Stimulated activated CD4-positive, alpha-beta T cell treated with anti-CD3 and anti-CD28 coated beads, Interleukin-15, amount 100 ng/mL, for 1 hour (primary cell): ENCODE measurements at places on chromosomes 11 and 22.

DNA sequence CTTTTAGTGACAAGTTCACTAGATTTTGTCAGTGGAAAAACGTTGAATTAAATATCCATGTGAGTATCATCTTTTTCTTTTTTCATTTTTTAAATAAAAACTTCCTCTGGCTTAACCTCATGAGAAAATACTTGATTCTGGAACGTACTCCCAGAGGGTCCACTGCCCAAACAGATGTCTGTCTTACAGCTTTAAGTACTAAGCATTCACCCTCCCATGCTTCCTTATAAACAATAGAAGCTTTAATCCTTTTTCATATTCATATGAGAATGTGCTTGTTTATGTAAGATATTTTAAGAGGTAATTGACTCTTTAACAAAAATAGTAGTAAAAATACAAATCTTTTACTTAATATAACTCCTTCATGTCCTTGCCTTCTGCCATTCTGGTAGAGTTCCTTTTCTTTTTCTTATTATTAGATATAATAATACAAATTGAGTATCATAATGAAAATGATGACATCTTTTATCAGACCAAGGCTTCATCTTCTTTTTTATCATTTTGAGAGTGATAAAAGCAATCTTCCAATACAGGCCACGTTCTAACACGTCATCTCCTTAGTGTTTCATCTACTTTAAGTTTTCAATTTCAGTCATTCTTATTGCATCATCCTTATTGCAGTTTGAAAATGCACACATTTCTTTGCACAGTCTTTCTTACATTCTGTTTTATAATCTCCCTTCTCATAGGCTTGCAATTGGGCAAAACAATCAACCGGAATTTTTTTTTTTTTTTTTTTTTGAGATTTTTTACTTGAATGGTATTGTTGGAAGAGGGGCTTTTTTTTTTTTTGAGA is 69.5 kb upstream of the MYO18B start:
- no peak for DNase-seq

GRCh38 chr11:44608651-44608990 is 43.2 kb downstream of the CD82 start:
- DNase-seq, result no peak

- no peak for DNase-seq
Measured at GRCh38 chr11:60634126-60634525, 65.3 kb upstream of the MS4A8 start.

DNA sequence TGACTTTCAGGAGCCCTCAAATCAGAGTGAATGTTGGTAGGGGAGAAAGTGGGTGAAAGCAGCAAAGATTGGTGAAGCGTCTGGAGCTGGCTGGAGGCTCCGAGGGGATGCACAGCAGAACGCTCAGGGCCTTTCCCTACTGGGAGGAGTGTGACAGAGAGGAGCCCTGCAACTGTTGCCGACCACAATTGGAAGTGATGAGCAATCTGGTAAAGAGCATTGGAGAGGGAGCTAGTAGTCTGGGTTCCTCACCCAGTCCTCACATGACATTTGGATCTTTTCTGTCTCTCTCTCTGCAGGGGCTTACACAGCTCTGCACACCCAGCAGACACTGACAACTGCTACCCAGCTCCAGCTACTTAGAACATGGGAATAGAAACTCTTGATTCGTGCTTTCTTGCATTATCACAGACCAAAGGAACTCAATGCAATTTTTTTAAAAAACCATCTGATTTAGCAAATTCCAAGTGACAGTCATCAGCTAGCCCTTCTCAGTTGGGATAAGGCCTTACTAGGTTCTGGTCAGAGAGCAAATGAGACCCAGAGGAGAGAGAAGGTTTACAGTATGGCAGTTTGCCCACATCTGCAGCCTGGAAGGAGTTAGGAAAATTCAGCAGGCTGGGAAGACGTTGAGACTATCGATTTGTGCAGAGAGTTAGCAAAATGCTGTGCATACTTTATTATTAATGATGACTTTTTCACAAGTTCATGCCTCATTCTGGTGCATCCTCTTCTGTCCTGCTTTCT is 278.0 kb upstream of the PLET1 start:
- no peak for DNase-seq

DNA sequence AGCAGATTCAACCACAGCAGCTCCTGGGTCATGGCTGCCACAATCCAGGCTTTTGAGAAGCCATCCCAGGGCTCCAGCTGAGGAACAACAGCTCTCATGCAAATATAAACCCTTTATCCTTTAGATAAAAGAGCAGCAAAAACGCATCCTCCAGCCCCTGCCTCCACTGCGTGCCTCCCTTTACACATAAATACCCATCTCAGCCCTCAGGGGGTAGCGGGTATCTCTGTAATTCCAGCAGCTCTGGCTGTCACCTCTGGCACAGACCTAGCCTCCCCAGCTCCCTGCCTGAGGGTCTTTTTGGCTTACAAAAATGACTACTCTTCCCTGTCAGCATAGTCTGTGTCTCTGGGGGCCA is 21.6 kb downstream of the LMO1 start:
- no peak for DNase-seq

DNA sequence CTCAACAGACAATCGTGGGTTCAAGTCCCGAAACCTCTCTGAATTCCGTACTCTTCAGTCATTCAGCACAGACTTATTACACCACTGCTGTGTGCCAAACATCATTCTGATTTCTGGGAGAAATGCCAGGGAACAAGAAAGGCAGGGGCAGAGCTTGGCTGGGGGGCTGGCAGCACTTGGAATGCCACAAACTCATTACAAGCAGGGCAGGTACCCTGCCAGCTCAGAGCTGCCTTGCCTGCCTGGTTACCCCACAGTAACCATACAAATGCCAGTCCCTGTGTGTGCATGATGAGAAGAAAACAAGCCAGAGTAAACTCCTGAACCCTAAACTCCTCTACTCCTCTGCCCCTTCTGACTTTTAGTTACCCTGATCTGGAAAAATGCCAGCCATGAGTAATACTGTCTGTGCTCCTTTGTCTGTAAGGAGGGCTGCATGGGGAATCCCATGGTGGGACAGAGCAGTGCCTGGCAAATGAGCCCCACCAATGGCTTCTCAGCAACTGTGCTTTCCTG is 6.9 kb upstream of the RAD9A start:
- no peak for DNase-seq

DNA sequence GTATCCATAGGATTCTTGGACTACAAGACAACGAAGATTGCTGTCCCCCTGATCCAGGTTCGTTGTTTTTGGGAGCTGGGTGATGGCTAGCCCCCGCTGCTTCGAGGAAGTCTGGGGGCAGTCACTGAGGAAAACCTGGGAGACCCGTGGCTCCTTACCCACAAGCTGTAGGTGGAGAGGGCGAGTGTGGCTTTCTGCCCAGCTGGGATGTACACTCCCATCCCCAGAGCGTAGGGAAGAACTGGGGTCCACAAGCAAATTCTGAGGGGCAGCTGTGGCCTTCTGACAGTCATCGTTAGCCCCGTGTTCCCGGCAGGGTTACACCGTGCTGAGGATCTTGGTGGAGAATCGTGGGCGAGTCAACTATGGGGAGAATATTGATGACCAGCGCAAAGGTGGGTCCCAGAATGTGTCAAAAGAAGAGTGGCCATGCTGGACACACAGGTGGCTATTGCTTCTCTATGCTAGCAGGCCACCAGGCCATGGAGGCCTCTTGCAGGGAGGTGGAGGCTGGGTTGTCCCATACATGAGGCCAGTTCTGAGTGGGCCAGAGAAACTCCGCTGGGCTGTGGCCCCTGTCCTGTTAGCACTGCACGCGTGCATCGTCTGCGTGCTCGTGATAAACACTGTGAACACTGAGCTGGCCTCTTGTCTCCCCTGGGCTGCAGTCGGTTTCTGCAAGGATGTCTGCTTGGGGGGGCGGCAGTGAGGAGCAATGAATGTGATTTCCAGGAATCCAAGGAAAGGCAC is 39.8 kb downstream of the GLB1L2 start:
- no peak for DNase-seq

DNA sequence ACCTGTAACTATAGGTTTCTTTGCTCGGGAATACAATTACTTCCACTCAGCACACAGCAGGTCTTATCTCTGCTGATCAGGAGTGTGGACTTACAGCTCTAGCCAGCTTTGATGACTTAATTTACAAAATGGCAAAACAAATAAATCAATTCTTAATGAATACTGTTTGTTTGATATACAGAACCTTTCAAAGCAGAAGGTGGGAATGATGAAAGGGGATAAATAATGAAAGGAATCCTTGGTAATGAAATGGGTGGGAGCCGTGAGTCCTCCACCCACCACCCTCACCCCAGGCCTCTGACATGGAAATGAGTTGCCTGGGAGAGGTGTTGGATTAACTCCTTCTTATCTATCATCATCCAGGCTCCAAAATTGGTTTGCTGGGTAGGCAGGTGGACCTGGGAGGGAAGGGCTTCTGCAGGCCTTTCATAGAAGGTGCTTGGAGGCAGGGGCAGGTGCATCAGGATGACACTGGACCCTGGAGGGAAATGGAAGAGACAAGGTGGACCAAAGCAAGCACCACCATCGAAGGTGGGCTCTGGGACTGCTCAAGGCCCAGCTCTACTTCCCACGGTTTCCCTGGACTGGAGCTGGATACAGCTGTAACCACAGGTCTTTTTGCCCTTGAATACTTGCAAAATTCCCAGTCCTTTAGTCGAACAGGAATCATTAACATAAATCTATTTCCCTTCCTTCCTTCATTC is 23.0 kb downstream of the POU2AF1 start:
- no peak for DNase-seq

DNA sequence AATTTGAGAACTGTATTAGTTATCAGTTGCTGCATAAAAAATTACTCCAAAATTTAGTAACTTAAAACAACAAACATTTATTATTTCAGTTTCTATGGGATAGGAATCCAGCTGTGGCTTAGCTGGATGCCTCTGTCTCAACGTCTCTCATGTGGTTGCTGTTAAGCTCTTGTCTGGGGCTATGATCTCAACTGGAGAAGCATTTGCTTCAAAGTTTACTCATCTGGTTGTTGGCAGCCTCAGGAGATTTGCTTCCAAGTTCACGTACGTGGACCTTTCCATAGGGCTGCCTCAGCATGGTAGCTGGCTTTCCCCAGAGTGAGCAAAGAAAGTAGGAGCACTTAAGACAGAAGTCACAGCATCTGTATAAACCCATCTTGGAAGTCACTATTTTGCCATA is 144.9 kb upstream of the SESN3 start:
- DNase-seq, result no peak

DNA sequence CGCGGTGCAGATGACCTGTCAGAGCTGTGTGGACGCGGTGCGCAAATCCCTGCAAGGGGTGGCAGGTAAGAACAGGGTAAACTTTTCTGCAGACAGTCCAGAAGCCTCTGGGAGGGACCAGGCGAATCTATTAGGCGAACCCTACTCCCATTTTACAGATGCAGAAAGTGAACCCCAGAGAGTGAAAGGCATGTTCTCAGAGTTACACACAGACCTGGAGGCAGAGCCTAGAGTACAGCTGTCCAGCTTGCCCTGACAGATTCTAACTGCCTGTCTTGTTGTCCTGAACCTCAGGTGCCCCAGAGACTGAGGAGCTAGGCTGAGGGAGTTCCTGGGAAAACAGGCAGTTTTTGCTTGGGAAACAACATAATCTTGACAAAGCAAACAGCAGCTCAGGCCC is 665 bp downstream of the CCS start:
- DNase-seq, result no peak

GRCh38 chr11:103114836-103115235 is 5.6 kb downstream of the DYNC2H1 start:
- no peak for DNase-seq

DNA sequence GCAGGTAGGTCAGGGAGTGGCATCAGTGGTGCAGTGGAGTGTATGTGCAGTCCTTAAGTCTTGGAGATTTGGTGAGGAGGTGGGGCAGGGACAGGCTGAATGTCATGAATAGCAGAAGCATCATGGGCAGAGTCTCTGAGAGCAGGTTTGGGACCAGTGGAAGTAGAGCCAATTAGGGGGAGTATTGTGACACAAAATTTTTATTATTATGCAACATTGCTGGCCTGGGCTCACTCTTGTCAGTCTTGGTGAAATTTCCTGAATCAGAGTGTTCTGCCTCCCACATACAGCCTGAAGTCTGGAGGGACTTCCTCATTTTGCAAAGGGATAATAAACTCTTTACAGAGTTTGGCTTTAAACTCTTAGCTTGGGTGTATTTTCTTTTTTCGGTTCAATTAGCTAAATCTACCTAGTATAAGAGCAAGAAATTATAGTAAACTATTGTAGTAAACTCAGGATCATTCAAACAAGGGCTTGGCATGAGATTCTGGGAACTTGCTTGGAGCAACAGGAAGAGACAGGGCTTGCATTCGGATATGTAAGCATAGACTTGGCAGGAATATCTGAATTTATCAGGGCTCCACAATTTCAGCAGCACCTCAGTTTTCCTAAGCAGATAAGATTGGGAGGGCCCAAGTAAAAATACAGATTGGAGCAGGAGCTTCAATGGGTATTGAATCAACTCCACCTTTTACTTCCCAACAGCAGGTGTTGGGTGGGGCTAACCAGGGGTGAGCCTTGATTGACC is 67.7 kb downstream of the FDX1 start:
- DNase-seq, result no peak

DNA sequence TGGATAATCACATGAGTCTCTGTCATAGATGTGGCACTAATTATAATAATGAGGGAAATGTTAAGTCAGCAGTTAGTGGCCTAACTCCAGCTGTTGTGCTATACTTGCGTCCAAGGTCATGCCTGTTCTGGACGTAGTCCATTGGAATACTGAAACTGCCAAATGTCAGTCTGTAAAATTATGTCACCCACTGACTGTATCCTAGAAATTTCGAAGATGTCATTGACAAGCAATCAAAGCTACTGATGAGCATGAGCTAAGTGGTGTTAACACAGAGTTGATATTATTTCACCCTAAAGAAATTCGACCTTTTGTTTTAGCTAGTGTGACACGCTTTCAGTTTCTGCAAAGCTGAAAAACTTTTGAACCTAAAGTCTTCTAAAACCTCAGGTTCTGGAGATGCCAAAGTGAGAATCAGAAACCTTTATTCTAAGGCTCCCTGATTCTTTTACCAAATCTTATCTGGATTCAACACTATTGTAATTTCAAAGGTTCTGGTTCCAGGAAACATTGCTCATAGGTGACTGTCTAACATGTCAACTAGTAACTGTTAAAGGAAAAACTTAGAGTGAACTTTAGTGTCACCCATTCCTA is 14.9 kb upstream of the ME3 start:
- no peak for DNase-seq

DNA sequence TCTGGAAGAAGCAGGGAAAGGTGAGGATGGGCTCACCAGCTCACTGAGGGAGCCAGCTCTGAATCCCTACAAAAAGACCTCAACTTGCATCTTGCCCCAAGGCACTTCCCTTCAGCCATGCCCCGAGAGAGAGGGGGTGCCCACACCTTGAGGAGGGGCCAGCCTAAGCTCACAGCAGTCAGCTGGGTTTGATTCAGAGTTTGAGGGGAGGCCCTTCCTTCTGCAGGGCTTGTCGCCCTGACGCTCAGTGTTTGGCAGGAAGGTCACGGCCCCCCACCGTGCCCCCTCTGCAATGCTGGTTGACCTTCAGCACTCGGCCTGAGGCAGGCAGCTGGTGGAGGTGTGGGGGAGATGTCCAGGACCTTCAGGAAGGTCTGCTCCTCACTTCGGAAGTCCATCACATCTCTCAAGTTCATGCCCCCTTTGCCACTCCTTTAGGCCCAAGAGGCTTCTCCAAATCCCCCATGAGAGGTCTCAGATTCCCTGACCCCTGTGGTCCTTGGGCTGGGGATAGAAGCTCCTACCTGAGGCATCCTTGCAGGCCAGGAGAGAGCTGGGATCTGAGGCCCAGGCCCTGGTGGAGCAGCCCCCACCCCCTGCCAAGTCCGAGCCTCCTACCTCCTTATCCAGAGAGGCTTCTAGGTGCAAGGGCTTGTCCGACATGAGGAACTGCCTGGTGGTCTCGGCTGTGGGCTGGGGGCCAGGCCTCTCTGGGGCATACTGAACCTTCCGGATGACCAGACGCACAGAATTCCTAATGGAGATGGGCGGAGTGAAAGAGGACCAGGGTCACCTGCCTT is 37.6 kb downstream of the TPBGL start:
- no peak for DNase-seq
